MCF 10A (cell line): ENCODE measurements at places on chromosomes 4 and X.

GRCh38 chr4:12884846-12885796 is 599.0 kb downstream of the RAB28 start:
- no peak for DNase-seq

GRCh38 chrX:40097504-40098263 is at the start of gene BCOR:
Gene BCOR, minus strand, starts transcription at chrX:40097958. Its CDS starts 20,029 bp downstream, at chrX:40077929.
- peak; percentile 50 for DNase-seq

DNA sequence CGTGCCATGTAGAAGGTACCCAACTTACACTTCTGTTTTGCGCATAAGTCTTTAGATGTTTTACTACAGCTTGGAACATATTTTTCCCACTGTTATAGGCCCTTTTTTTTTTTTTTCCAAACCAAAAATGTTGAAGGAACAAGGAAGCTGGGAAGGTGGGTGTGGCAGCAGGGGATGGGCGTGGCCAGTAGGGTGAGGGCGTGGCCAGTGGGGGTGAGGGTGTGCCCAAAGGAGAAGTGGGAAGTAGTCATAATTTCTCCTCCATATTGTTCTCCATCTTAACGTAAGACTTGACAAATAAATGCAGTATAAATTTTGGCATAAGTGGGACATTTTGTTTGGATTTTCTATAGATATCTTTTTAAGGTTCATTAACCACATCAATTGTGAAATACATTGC is 30.4 kb downstream of the CLDN22 start:
- DNase-seq, result peak; percentile 3

GRCh38 chr4:78749972-78750727 is 26.0 kb upstream of the BMP2K start:
- no peak for DNase-seq

- no peak for DNase-seq
These were observed 92.6 kb downstream of the NXF2 start for GRCh38 chrX:102339312-102340298.

DNA sequence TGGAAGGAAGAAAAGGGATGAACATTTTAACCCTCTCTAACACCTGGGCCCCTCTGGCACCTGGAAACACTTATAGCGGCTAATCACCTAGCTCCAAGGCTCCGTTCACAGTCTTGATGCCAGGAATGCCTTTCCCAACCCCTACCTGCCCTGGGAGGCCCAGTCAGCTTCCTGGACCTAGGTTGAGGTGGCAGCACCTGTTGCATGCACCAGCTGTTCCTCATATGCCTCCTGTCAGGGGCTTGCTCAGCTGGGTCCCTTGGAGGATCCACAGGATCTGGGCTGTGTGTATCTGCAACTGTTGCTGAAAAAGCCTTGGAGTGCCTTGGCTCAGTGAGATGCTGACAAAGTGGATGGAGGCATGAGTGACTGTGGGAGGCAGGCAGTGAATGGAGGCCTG is 4.4 kb downstream of the CFP start:
- no peak for DNase-seq

GRCh38 chr4:5036239-5036638 is 15.0 kb upstream of the STK32B start:
- no peak for DNase-seq

- no peak for DNase-seq
These were observed 225.7 kb upstream of the PSAPL1 start for GRCh38 chr4:7660176-7661039.

GRCh38 chr4:182142176-182143085 is 100.8 kb upstream of the TENM3 start:
- DNase-seq, result no peak

DNA sequence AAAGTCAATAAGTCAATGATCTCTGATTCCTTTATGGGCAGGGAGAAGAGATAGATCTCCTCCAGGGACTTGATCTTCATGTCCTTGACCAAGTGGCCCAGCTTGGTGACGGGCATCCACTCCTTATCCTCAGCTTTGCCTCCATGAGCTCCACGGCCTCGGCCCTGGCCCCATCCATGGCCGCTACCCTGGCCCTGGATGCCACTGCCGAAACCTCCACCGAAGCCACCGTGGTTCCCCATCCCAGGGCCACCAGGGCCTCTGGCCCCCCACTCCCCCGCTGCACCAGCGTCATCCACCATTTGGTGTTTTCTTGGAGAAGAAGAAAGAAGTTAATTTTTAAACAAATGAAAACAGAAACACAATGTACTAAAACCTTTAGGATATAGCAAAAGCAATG is 518.1 kb downstream of the GRXCR1 start:
- DNase-seq, result no peak

DNA sequence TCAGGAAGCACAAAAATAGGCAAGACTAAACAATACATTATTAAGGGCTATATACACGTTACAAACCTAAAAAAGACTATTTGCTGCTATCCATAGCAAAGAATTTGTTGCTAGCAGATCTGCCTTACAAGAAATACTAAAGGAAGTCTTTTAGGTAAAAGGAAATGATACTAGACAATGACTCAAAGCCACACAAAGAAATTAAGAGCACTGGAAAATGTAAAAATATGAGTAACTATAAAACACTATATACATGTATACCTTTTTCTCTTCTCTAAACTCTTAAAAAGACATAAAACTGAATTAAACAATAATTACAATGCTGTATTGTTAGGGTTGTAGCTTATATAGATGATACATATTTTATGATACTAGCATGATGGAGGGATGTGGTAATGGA is 25.7 kb downstream of the SLC9A7 start:
- no peak for DNase-seq

DNA sequence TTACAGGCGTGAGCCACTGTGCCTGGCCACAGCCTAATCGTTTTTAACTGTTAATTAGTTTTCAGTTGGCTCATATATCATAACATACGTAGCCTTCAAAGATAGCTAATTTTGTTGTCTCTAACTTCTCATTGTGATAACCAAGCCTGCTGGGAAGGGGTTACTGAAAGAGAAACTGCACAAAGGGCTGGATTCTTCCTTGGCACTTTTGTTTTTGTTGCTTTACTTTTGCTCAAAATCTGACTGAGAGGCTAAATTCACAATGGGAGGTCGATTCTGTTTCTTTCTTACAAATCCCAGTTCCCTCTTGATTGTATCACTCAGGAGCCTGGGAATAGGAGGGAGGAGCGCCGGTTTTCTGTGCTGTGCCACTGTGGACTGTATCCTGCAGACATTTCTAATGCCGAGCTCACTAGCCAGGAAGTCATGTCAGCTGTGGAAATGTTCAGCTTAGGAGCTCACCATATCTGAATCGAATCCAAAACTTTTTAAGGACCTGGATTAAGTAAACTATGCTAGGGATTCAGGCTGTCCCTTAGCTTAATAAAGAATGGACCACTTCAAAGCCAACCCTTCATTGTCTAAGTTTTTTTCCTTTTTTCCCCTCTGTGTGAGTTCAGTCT is 120.5 kb upstream of the FAT1 start:
- no peak for DNase-seq

DNA sequence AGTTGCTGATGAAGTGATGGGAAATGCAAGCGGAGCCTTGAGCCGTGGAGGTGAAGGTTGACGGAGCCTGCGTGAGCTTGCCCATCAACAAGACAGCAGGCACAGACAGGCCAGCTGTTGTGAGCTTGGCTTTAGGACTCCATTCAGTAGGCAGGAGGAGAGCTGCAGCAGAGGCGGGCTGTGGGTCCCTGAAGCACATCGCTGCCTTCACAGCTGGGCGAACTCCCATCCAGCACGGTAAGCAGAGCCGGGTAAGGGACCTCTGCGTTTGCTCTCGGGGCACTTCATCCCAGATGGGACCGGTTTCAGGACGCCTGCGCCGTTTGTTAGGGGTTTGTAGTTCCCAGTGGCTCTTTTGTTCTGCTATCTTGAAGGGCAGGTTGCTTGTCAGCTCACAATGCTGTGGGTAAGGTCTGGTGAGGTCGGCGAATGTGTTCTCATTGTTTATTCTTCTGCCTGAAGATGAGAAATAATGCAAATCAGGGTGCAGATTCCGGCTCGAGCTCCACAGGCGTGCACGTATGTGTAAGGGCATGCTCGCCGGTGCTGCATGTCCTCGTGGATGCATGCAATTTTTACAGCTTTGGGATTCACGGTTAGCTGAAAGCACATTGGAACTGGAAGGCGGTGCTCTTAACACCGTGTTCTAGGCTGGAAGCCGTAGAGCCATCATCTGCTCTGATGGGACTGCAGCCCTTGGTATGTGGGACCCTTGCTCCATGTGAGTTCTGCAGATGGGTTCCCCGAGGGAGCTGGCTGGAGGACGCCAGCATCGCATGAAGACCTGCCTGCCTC is 54.6 kb upstream of the CLDN34 start:
- DNase-seq, result peak; percentile 51

DNA sequence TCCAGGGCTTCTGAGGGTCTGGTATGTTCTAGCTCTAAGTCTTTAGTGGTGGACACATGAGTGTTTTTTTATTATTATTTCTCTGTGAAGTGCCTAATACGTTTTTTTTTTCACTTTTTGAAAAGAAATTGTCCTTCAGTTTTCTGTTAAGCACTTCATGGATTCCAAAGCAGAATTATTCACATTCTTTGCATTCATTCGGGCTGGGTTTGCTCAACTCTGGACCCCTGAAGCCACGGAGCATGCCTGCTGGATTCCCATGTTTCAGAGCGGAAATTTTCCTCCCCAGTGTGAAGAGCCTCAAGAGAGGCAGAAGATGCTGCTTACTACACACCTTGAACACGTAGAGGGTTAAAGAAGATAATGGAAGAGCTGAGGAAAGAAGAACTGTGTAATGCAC is 107.5 kb downstream of the EGF start:
- no peak for DNase-seq

DNA sequence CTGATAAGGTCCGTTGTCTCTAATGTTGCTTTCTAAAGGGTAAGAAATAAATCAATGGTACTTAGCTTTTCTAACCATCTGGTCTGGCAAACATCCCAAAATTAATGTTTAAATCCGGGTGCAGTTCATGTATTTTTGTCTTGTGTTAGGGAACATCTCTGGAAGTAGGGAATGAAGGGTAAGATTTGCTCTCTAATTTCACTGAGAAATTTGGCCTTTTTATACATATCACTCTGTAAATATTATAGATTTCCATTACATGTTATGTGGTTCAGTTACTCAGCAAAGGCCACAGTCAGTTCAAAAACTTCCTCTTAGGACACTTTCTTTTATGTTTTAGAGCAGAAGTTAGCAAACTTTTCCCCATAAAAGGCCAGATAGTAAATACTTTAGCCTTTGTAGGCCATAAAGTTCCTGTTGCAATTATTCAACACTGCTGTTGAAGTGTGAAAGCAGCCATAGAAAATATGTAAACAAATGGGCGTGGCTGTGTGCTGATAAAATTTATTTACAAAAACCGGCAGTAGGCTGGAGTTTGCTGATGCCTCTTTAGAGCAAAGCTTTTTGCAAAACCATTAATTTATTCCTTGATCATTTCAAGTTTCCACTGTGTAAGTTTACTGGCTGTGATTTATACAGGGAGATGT is 218.1 kb downstream of the ANTXR2 start:
- DNase-seq, result no peak

- no peak for DNase-seq
These were observed 30.3 kb downstream of the SLC25A43 start for GRCh38 chrX:119429471-119429870.

GRCh38 chr4:38161208-38162113 is 201.3 kb downstream of the PTTG2 start:
- DNase-seq, result no peak
